ENCODE measurements at places on chromosomes 1 and 21. TPM values are rescaled to one million over a fixed set of nuclear protein-coding genes. Genes with fewer than 3 reads are reported as not detected.
A peak's percentile ranks its signal among the peaks of the same experiment; 100 is the strongest.

- DNase-seq: no peak
- H3K27me3 ChIP-seq: peaks cover 29% of the 10 kb centered on the region
- H3K4me3 ChIP-seq: no peak overlapping the region
- H3K4me1 ChIP-seq: peaks cover 6% of the 10 kb centered on the region
- no peaks in the 10 kb centered on the region for H3K36me3 ChIP-seq
Measured at GRCh38 chr1:233367057-233367803, 39.7 kb downstream of the MAP3K21 start.

DNA sequence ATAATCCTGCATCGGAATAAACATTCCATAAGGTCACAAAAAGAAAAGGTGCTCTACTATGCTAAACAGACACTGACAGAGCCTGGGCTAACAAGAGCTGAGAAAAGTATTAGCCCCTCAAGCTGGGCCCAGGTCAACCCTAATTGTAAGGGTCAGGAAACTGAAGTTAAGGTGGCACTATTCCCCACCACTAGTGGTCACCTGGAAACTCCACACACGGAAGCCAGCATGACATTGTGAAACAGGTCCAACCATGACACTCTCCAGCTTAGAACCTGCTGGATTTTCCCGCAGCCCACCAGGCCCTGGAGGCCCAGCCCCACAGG is 1.2 kb downstream of the PTTG1IP start:
- peaks cover 3% of the 10 kb centered on the region for H3K36me3 ChIP-seq
- H3K4me3 ChIP-seq: peak overlapping the region; percentile 92
- no peaks in the 10 kb centered on the region for H3K27me3 ChIP-seq
- peaks cover 65% of the 10 kb centered on the region for H3K4me1 ChIP-seq

DNA sequence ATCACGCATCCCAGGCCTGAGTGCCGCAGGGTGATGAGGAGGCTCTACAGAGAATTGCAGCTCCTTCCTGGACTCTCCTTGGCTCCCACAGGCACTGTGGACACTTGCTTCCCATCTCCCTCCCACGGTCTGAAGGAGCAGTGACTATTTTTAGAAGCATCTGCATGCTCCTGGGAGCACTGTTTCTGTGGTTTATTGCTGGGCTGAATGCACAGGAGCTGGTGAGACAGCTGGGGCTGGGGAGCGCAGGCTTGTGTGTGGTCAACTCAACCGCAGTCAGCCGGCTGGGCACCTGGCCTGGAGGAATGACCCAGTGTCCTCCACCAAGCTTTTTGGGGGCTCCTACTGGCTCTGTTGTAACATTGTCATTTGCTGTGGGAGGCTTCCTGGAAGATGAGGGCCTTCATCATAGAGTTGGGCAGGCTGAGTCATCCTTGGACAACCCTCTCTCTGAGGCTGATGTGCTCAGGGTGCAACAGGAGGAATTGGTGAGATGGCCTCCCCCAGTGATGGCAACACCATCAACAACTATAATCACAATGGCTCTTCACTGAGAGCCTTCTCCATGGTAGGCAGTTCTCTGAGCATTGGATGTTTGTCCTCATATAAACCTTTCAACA is 1.7 kb downstream of the NFASC start:
- no peak for DNase-seq
- H3K4me3 ChIP-seq: no peak overlapping the region

- H3K27ac ChIP-seq: no peak overlapping the region
- peaks cover 31% of the 10 kb centered on the region for H3K4me1 ChIP-seq
- no peak overlapping the region for H3K4me3 ChIP-seq
- H3K27me3 ChIP-seq: no peaks in the 10 kb centered on the region
Measured at GRCh38 chr1:16109571-16109970, 36.1 kb upstream of the FAM131C start.

- DNase-seq: no peak
- no peaks in the 10 kb centered on the region for H3K27me3 ChIP-seq
- H3K27ac ChIP-seq: no peak overlapping the region
- H3K4me3 ChIP-seq: no peak overlapping the region
Measured at GRCh38 chr21:28769683-28770082, 223.0 kb downstream of the LTN1 start.

DNA sequence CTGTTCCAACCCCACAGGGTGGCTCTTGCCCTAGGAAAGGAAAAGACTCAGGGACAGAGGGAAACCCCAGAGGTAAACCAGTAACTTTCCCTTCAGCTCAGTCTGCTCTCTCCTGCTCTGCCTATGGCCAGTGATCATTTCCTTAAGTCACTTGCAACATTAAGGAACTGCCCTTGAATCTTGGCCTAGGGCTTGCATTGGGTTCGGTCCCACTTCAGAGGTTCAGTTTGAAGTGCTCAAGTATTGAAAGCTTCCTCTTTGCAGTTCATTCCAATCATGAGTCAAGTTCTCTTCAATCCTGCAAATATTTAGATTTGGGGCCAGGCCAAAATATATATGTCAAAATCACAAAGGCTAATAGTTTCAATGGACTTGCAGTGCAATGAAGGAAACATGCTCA is 97.7 kb upstream of the IRF2BP2 start:
- peaks cover 2% of the 10 kb centered on the region for H3K36me3 ChIP-seq
- no peak overlapping the region for H3K27ac ChIP-seq

- no peak for DNase-seq
- H3K36me3 ChIP-seq: no peaks in the 10 kb centered on the region
- H3K27me3 ChIP-seq: no peaks in the 10 kb centered on the region
- H3K4me1 ChIP-seq: peaks cover 45% of the 10 kb centered on the region
- H3K4me3 ChIP-seq: peak overlapping the region; percentile 6
Measured at GRCh38 chr21:26116456-26117011, 54.0 kb downstream of the APP start.

GRCh38 chr1:48450505-48450904 is 21.5 kb downstream of the SPATA6 start:
- no peak overlapping the region for H3K4me3 ChIP-seq
- DNase-seq: no peak
- no peak overlapping the region for H3K27ac ChIP-seq
- H3K4me1 ChIP-seq: no peaks in the 10 kb centered on the region

GRCh38 chr1:156295391-156295947 is at the start of gene GLMP:
GLMP (minus strand) TSS chr1:156295679; CDS start chr1:156295645, 34 bp downstream.
- H3K4me1 ChIP-seq: peaks cover 41% of the 10 kb centered on the region
- no peaks in the 10 kb centered on the region for H3K27me3 ChIP-seq
- DNase-seq: no peak
- H3K36me3 ChIP-seq: peaks cover 2% of the 10 kb centered on the region

DNA sequence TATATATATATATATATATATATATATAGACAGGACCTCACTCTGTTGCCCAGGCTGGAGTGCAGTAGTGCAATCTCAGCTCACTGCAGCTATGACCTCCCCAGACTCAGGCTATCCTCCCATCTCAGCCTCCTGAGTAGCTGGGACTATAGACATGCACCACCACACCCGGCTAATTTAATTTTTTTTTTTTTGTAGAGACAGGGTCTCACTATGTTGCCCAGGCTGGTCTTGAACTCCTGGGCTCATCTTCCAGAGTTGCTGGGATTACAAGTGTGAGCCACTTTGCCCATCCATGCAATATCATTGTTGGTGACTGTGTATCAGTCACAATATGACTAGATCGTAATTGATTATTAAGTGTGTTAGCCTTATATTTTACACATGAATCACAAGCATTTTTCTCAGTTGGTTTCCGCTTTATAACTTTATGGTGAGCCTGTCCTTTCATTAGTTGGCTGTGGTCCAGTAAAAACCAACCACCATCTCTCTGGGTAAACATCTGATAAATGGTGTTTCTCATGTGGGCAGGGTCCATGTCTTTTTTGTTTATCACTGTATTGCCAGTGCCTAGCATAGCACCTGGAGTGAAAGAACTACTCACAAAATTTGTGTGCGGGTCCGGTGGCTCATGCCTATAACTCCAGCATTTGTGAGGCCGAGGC is 63.6 kb downstream of the MYOM3 start:
- H3K4me1 ChIP-seq: peaks cover 52% of the 10 kb centered on the region
- no peaks in the 10 kb centered on the region for H3K36me3 ChIP-seq
- H3K27me3 ChIP-seq: no peaks in the 10 kb centered on the region
- no peak overlapping the region for H3K4me3 ChIP-seq
- DNase-seq: no peak

DNA sequence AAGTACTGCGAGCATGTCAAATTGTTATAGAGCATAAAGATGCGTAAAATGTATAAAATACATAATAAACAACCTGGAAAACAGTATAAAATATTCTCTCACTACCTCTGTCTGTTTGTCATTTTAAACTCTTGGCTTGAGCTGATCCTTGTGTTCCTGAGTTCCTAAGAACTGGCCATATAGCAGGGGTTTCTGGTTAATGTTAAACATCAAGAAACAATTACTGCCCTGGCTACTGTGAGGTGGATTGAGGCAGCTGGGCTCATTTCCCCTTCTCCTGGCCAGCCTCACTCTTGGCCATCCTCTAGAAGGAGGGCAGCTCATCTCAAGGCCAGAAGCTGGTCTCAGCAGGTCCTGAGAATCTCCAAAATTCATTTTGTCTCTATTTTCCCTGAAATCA is 297.3 kb upstream of the USP24 start:
- no peak for DNase-seq
- no peak overlapping the region for H3K27ac ChIP-seq
- no peaks in the 10 kb centered on the region for H3K36me3 ChIP-seq
- no peak overlapping the region for H3K4me3 ChIP-seq
- no peaks in the 10 kb centered on the region for H3K27me3 ChIP-seq

GRCh38 chr1:221724931-221725605 is 16.8 kb downstream of the DUSP10 start:
- H3K4me1 ChIP-seq: peaks cover 35% of the 10 kb centered on the region
- no peaks in the 10 kb centered on the region for H3K36me3 ChIP-seq

- no peak for DNase-seq
- H3K4me1 ChIP-seq: no peaks in the 10 kb centered on the region
- peaks cover 6% of the 10 kb centered on the region for H3K27me3 ChIP-seq
Measured at GRCh38 chr1:6075748-6076147, 30.1 kb downstream of the KCNAB2 start.

DNA sequence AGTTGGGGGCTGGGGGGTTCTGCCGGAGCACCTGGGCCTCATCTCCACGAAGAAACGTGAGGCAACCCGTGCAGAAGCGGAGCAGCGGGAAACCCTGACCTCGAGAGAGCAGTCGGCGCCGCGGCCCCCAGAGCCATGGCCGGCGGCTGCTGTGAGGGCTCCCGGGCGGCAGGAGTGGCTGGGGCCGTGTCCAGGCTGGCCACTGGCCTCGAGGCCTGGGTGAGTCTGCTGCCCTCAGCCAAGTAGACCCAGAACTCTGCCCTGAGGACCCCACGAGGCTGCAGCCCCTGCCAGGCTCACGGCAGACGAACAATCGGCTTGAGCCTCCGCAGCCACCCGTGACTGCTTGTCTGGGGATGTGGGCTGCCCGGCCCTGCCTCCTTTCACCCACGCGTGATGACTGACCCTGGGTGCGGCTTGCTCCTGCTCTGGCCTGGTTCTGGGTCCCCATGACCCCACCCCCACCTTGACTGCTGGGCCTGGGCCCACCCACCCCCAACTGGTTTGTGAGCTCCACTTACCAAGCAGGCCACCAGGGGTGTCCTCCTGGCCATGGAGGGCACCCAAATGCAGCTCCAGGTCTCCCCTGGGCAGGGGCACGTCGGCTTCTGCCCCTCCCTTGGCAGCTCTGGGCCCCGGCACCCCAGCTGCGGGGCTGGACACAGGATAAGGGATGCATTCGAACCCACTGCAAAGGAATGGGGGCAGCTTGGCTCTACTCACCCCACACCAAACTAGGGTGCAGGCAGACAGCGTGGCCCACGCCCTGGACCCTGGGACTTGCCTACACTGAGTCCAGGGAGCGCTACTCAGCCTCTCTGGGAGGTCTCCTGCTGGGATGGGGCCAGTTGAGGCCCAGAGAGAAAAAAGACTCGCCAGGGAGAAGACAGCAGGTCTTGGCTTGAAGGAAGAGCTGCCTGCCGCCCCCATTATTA is 34.2 kb downstream of the MORN1 start:
- H3K27ac ChIP-seq: no peak overlapping the region
- H3K4me3 ChIP-seq: no peak overlapping the region
- no peaks in the 10 kb centered on the region for H3K27me3 ChIP-seq
- H3K4me1 ChIP-seq: peaks cover 26% of the 10 kb centered on the region
- DNase-seq: peak; percentile 94

GRCh38 chr1:29444081-29444715 is 207.9 kb downstream of the PTPRU start:
- no peaks in the 10 kb centered on the region for H3K4me1 ChIP-seq
- no peaks in the 10 kb centered on the region for H3K36me3 ChIP-seq
- DNase-seq: no peak
- no peak overlapping the region for H3K27ac ChIP-seq

GRCh38 chr1:12121212-12122003 is 45.4 kb upstream of the TNFRSF1B start:
- no peak overlapping the region for H3K27ac ChIP-seq
- no peaks in the 10 kb centered on the region for H3K4me1 ChIP-seq
- H3K27me3 ChIP-seq: peaks cover 43% of the 10 kb centered on the region
- no peak for DNase-seq

DNA sequence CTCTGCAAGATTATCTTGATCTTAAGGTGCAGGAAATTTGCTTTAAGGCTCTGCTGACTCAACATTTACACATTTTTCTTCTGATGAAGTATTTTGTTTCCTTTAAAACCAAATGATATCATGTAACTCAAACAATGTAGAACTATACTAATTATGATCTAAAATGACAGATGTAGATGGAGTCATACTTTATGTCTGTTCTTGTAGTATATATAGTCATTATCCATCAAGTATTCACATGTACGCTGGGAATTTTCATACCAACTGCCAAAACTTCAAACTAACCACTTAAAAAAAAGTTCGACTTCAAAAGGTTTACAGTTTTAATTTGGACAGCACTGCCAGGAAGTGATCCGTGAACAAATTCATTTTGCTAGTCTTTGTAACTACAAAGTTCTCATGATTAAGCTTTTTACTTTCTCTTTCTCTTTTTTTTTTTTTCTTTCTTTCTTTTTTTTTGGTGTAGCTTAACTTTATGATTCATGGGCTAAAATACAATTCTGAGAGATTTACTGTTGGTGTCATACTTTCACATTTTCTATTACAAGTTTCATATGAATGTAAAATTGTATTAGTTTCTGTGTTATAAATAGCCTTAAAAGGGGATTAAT is 509.0 kb upstream of the CXADR start:
- H3K27me3 ChIP-seq: no peaks in the 10 kb centered on the region
- no peaks in the 10 kb centered on the region for H3K36me3 ChIP-seq
- H3K4me3 ChIP-seq: peak overlapping the region; percentile 67

DNA sequence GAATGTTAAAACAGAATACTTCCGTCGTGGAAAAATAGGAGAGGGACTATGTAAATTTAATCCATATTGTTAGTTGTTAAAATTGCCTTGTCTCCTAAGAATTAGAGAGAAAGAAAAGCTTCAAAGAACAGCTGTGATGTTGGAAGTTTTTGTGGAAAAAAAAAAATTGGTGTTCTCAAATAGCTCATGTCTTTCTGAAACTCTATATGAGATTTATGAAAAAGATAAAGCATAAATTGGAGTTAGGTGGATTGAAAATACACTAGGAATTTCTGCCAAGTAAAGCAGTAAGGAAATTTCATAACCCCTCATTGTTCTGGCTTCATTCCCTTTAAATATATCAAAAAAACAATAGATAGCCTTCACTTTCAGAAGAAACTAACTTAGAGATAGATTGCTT is 274.0 kb upstream of the ADAMTS5 start:
- no peaks in the 10 kb centered on the region for H3K36me3 ChIP-seq
- DNase-seq: no peak

C2CD4D gene
- total RNA-seq: not detected

SPRR5 gene
- not detected for total RNA-seq

KIAA0040 gene
- total RNA-seq: 0.75 TPM

OR6Y1 gene
- total RNA-seq: not detected

CR2 gene
- total RNA-seq: not detected
